ENCODE measurements at places on chromosomes 3 and 15.

GRCh38 chr3:124577494-124578167 lies 152.6 kb upstream of the UMPS start:
- DNase-seq: no peak

GRCh38 chr3:180059356-180059755 lies 22.6 kb upstream of the PEX5L start:
- DNase-seq: no peak

DNA sequence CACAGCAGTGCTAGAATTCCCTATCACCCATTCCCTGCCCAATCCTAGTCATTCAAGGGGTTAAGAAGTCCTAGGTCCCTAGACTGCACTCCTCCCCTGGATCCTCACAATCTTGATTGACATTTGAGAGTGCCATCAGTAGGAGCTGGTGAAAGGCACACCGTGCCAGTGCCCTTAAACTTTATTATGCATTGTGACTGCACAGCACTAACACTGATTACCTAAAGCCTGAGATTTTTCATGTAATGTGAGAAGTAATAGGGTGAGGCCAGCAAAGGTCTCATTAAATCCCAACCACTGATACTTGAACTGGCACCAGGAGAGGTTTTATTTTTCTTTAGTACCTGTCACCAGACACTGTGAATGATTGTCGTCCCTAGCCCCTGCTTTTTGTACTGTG lies 16.3 kb downstream of the GXYLT2 start:
- no peak for DNase-seq

DNA sequence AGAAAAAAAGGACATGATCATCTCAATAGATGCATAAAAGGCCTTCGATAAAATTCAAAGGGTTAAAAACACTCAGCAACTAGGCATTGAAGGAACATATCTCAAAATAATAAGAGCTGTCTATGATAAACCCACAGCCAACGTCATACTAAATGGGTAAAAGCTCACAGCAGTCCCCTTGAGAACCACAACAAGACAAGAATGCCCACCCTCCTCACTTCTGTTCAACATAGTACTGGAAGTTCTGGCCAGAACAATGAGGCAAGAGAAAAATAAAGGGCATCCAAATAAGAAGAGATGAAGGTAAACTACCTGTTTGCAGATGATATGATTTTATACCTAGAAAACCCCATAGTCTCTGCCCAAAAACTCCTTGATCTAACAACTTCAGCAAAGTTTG lies 619.7 kb upstream of the LMCD1 start:
- no peak for DNase-seq
